HCT116 (cell line): ENCODE measurements at places on chromosomes 6 and 20. TPM values are rescaled to one million over a fixed set of nuclear protein-coding genes. Genes with fewer than 3 reads are reported as not detected.

C20orf202 gene
- total RNA-seq: not detected

TFAP2A gene
- 24.3 TPM for total RNA-seq

TP53TG5 gene
- 0.76 TPM for total RNA-seq

TFAP2D gene
- total RNA-seq: not detected

EDN3 gene
- total RNA-seq: not detected

PI3 gene
- not detected for total RNA-seq

MLN gene
- total RNA-seq: not detected

CEP85L gene
- 4.9 TPM for total RNA-seq

TSBP1 gene
- not detected for total RNA-seq

SLC18B1 gene
- 18.1 TPM for total RNA-seq

TBXT gene
- not detected for total RNA-seq

ARID1B gene
- total RNA-seq: 35.6 TPM
